ENCODE measurements at places on chromosomes 16 and 17.

DNA sequence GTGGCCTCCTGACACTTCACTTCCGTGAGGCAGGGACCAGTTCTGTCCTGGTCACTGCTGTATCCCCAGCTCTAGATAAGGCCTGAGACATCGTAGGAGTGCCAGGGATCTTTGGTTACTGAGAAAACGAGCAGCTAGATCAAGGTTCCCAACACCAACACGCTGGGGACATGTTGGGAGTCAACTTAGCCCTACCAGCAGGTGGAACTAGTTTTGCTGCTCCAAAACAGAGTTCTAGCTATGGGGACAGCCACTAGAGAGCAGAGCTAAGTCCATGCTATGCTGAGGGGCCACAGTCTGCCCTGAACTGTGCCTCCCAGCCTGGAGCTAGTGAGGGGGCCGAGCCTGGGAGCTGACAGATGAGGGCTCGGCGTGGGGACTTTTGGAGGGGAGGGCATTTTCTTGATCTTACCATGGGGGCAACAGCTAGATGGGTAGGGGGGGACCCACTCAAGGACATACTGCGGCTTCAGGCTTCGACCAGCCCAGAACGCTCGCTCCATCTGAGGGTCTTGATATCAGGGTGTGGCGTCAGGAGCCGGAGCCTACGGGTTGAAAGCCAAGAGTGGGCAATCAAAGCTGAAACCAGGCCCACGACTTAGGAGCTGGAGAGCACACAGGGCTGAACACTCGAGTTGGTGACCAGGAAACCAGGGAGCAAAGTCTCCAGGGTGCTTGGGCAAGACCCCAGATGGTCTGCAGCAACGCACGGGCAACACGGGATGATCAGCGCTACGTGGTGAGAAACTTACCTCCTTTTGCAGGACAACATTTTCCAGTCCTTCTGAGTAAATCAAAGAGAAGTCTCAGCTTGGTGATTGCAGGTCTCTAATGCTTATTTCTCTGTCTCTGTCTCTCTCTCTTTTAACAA, 13.4 kb downstream of the SNX20 start:
- DNase-seq, result no peak

GRCh38 chr17:57889892-57890856, 40.3 kb upstream of the MRPS23 start:
- DNase-seq, result no peak

GRCh38 chr16:53864819-53865493, 161.0 kb downstream of the FTO start:
- no peak for DNase-seq

- DNase-seq, result no peak
Observed at GRCh38 chr17:3885271-3885670, 7.6 kb downstream of the CAMKK1 start.

DNA sequence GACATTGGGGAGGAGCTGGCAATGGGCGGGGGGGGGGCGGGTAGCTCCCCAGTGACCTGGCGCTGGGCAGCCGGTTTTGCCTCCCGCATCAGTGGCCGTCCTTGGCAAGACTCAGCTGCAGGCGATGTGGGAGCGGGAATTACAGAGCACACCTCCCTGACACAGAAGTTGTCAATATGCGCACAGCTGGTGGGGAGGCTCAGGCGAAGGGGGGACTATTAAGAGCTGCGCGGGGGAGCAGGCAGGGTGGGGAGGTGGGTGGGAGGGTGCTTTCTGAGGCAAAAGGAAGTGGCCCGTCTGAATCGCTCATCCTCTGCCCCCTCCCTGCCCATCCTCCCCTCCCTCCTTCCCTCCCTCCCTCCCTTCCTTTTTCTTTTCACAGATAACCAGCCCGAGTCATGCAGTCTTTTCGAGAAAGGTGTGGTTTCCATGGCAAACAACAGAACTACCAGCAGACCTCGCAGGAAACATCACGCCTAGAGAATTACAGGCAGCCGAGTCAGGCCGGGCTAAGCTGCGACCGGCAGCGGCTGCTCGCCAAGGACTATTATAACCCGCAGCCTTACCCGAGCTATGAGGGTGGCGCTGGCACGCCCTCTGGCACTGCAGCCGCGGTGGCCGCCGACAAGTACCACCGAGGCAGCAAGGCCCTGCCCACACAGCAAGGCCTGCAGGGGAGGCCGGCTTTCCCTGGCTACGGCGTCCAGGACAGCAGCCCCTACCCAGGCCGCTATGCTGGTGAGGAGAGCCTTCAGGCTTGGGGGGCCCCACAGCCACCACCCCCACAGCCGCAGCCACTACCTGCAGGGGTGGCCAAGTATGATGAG, 44.0 kb downstream of the SREBF1 start:
- DNase-seq, result no peak

DNA sequence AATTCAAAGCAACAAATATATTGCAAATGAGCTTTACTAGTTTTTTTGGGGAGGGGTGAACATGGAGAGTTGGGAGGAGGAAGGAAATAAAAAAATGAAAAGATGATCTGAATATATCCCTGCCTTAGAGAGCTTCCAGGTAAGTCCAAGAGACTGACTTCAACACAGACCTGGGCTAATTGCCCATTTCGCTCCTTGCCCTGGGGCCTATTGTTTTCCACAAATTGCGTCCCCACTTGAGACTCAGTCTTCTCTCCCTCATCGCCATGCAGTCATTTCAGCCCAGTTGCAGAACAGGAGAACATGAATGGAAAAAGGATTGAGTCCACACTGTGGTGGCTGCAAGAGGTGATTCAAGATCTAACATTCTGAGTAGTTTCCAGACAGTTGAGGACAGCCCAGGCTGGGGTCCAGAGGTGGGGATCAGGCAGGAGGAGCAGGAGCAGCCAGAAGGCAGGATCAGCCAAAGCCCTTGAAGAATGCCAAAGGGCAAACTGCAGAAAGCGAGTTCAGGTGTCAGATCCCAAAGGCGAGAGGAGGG, 21.6 kb upstream of the TOB1 start:
- no peak for DNase-seq

GRCh38 chr17:40522961-40523310, 21.5 kb upstream of the TNS4 start:
- DNase-seq, result no peak

GRCh38 chr17:4587803-4588202, 3.5 kb downstream of the SMTNL2 start:
- DNase-seq, result no peak

- no peak for DNase-seq
Observed at GRCh38 chr16:63563819-63564505, 1527.7 kb upstream of the CDH8 start.

DNA sequence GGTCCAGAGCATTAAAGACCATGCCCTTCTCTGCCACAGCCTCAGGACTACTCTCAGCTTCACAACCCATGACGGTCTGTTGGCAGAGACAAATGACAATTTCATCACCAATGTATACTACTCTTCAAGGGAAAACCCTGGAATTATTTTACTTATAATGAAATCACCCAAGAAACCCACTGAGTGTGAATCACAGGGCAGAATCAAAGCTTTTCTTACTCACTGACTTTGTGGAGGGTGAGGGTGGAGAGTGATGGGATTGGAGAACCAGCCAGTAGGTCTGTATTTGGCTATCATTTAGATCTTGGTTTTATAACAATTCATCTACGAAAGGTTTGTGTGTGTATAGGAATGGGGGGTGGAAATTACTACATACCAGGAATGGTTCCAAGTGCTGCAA, 442.6 kb downstream of the SHISA9 start:
- DNase-seq, result no peak

- no peak for DNase-seq
Observed at GRCh38 chr17:44992242-44992939, 24.3 kb upstream of the C1QL1 start.

DNA sequence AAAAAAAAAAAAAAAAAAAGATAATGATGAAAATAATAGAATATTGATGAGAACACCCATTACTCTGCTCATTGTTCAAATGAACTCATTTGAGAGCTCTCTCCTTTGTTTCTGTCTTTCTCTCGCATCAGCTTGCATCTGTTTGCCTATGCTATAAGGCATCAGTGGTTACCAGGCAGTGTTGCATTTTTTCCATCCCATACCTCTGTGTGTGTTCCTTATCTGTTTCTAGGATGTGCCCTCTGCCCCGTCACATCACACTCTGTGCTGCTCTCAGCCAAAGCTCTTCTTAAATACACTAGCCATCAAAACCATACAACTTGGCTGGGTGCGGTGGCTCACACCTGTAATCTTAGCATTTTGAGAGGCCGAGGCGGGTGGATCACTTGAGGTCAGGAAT, 568.2 kb downstream of the WWOX start:
- no peak for DNase-seq

DNA sequence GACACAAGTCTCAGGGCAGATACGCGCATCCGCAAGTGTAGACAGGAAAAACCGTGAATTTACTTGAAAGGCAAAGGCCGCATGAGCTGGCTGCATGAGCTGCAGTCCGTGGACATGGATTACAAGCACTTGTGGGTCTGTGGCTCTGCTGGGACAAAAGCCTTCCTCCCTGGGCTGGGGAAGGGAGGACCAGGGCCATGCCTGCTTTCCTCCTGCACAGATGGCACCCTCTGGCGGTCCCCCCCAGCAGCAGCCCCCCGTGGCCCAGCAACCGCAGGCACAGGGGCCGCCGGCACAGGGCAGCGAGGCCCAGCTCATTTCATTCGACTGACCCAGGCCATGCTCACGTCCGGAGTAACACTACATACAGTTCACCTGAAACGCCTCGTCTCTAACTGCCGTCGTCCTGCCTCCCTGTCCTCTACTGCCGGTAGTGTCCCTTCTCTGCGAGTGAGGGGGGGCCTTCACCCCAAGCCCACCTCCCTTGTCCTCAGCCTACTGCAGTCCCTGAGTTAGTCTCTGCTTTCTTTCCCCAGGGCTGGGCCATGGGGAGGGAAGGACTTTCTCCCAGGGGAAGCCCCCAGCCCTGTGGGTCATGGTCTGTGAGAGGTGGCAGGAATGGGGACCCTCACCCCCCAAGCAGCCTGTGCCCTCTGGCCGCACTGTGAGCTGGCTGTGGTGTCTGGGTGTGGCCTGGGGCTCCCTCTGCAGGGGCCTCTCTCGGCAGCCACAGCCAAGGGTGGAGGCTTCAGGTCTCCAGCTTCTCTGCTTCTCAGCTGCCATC, 1.7 kb upstream of the MRPL12 start:
- DNase-seq, result peak; percentile 54

DNA sequence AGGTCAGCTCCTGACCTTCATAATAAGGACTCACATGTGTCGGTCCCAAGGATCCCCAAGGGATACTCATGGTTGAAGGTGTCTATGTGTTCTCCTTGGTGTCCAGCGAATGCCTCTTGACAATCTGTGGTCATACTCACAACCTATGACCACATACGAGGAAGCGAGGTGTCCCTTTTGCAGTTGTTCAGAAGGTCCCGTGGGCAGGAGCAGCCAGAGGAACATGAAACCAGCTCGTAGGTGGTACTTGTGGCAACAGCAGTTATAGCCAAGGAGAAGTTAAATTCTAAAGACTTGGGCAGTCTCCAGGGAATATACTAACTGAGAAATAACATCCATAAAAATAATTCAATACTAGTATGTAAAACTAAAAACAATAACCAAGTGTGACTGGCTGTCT, 685.3 kb downstream of the WWOX start:
- DNase-seq, result no peak

DNA sequence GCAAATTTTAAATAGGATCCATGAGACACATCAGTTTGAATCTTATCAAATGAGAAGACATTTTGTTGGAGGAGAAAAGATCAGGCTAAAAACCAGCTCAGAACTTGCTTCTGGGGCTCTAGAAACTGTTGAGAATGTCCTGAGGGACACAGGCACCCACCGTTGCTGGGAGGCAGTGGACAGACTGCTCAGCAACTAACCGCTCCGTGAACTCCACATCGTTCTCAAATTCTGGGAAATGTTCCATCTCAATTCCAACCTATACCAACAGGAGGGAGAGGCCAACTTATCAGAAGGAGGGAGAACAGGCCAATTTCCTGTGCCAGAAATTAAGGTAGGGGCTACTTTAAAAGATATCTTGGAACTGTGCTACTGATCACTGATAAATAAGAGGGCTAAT, 8.3 kb downstream of the TAT start:
- no peak for DNase-seq

- DNase-seq, result peak; percentile 67
Observed at GRCh38 chr16:9159839-9160550, 68.6 kb downstream of the HAPSTR1 start.

DNA sequence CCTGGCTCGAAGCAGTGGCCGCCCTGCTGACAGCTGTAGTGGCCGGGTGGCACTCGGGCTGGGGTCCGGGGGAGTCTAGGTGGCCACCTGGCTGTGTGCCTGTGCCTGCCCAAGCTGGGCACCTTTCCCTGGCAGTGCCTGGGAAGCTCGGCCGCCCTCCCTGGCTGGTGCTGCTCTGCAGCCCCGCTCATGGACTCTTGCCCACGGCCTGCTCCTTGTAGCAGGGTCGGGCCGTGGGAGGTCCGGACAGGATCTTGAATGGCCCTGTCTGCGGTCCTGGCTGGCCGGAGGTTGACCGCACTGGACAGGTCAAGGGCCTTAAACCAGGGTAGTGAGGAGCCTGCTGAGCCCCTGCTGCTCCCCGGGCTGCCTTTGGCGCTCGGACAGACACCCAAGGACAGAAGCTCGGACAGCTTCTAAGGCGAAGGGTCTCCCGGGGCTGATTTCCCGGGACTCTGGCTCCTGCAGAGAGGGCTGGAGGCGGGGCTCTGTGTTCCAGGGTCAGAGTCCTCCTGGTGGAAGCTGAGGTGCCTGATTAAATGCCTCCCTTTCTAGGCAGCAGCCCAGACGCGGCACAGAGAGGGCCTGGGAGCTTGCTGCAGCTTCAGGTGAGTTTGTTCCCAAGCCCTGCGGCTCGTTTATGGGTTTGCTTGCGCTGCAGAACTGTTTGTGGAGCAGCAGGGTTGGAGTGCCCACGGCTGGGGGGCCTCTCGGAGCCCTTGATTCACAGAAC, 6.0 kb downstream of the CAPN15 start:
- no peak for DNase-seq

- DNase-seq, result peak; percentile 57
Observed at GRCh38 chr17:16516594-16517051, 24.6 kb upstream of the LRRC75A start.

DNA sequence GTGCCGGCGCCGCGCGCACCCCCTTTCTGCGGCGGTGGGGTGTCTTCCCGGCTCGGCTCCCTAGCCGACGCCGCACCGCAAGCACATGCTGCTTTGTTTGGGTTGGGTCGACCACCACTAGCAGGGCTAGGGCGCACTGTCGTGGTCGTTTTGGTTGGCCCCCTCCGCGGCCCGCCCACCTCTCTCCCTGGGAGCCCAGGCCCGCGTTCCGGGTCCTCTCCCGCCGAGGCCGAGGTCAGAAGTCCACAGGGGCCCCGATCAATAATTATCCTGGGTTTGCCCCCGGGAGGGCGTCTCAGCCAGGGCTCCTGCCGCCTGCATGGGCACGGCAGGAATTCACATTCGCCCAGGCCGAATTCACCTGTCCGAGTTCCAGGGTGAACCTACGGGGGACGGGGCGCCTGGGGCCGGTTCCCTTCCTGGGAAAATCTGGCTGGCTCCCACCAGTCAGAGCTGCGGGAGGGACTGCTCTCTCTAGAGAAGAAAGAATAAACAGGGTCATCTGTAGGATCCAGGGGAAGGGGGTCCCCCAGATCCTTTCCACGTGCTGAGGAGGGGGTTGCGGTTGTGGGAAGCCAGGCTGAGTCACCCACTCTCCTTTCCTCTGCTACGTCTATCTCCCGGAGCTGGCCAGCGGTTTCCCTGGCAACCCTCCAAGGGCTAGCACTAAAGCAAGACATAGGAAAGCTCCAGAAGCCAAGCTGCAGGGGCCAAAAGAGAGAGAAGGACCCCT, 584 bp upstream of the STAT5B start:
- DNase-seq, result peak; percentile 78

- DNase-seq, result no peak
Observed at GRCh38 chr16:76370344-76370743, 93.1 kb downstream of the CNTNAP4 start.

All from RKO (cell line).